Calu3 (cell line): ENCODE measurements at places on chromosomes 11 and 22. TPM values are rescaled to one million over a fixed set of nuclear protein-coding genes. Genes with fewer than 3 reads are reported as not detected.
A peak's percentile ranks its signal among the peaks of the same experiment; 100 is the strongest.

DNA sequence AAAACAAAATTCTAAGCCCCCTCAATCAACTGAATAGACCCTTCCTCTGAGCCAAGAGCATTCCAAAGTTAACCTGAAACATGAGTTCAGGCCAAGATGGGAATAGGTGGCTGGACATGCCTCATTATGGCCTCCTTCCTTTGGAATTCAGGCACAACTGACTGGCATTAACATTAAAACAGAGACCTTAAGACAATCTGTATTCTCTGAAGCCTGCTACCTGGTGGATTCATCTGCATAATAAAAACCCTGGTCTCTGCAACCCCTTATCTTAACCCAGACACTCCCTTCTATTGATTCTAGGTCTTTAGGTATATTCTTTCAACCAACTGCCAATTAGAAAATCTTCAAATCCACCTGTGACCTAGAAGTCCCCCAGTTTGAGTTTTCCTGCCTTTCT is 66.3 kb downstream of the JRKL start:
- no peak for DNase-seq

DNA sequence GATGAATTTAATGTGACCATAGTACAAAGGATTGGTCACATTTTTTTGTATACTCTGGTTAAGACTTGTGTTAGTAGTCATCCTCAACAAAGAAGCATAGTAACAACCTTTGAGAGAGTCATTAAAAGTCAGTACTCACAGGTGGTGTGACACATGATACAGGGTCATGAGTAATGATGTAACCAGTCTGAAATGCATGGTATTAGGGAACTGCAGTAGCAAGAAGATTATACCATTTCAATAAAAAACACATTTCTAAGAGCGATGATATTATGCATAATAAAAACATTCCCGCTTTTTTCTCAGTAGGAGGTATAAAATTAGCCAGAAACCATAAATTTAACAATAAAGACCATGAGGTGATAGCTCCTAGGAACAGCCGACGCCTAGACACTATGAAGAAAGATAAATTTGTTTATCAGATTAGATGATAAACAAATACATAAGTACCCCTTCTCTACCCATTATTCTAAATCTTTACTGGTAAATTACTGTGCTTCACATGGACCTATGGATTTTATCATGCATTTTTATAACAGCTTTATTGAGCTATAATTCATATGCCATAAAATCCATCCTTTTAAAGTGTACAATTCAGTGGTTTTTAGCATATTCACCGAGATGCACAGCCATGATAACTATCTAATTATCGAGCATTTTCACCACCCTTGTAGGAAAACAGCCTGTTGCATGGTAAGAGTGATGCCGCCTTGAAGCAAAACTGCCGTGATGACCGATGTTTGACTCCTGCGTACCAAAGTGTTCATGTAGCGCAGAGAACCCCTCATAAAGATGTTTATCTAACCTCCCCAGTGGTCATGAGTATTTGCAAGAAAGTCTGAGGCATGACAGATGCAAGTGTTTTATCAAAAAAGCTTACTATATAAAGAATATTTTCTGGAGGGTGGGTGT is 41.8 kb downstream of the TMPRSS5 start:
- DNase-seq = peak; percentile 23

GRCh38 chr11:130580372-130580771 is 131.9 kb downstream of the ADAMTS15 start:
- peak; percentile 54 for DNase-seq

DRD4 gene
- 1.3 TPM in 2 replicates for total RNA-seq

PDGFD gene
- total RNA-seq = 5.1 and 7.2 TPM in 2 replicates

DNA sequence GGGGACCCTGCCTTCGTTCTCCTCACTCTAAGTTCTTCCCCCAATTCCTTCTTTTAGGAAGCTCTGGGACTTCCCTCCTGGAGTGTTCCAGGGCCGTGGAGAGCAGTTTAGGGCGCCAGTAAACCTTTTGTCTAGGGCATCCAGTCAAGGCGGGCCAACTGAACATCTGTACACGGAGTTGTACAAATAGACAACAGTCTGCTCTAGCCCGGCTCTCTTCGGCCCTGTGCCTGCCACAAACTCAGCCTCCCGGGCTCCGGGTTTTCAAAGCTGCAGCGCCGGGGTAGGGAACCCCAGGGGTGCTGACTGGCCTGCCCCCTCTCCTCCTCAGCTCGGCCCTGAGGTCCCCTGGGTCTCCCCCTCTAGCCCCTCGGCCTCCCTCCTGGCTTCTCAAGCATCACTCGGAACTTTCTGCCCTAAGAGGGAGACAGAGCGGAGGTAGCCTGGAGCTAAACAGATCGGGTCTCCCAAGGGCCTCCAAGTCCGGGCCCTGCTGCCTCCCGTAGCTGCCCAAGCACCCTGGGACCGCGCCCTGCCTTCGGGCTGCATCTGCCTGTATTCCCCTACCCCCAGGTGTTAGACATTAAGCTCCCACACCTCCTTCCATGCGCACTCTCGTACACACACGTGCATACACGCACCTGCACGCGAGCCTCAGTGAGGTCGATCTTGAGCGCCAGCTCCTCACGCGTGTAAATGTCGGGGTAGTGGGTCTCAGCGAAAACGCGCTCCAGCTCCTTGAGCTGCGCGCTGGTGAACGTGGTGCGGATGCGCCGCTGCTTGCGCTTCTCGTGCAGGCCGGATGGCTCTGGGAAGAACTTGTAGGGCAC is 3.3 kb downstream of the PHOX2A start:
- DNase-seq = no peak

GRCh38 chr11:37861671-37862070 is 1263.6 kb upstream of the RAG2 start:
- no peak for DNase-seq

- no peak for DNase-seq
These were observed 283.9 kb upstream of the CNTN5 start for GRCh38 chr11:98736833-98737232.

BTG4 gene
- not detected in 2 replicates for total RNA-seq

SYCE3 gene
- not detected in 2 replicates for total RNA-seq

GRCh38 chr11:33507967-33508366 is 192.7 kb downstream of the C11orf91 start:
- DNase-seq = peak; percentile 6

MAJIN gene
- 0.56 TPM in 1 of 2 replicates, not detected in the other for total RNA-seq

REXO2 gene
- 69.1 and 74.2 TPM in 2 replicates for total RNA-seq

DNA sequence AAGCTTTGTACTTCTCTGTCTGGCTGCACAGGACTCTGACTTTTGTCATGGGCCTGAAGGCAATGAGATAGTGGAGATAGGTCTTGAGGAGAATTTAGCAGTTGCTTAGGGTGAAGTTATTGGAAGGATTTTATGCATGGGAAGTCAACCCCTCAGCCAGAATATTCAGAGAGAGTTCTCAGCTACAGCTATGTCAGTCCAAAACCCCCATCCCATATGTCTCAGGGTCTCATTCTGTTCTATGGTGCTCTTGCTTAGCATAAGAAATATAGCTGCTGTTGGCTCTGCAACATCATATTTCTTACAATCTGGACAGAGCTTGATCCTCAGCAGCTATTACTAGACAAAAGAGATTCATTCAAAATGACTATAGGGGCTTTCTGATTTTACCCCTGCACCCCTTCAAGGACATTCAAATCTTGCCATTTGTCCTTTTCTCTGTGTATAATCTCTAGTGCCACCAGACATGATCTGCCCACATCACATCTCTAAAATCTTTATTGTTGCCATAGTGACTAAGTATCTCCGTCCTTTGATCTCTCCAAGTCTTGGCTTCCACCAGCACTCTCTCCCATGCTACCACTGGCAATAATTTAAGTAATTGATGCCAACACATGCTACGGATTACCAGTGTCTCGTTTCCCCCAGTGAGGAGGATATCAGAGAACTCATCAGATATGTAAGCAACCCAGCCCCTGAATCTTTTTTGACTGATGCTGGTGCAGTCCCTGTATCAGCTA is 327.1 kb upstream of the ISX start:
- DNase-seq = no peak

SMIM35 gene
- total RNA-seq = not detected in 2 replicates

DNA sequence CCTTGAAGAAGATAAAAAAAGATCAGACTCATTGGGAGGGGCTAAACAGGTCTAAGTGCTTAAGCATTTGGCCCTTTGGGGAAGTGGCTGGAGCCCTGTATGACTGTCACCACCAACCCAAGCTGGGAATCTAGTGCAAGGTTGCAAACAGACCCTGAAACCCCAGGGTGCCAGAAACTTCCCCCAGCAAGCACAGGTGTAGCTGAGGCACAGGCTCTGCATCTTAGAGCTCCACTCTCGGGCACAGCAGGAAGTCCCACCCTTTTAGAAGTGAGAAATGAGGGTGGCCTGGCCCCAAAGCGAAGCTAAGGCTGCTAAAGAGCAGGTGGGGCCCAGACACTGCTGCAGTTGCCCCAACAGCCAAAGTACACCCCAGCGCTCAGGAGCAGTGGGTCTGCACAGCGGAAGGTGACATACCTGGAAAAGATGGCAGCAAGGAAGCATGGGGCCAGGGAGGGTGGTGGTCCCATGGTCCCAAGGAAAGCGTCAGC is 5.8 kb upstream of the KDM2A start:
- DNase-seq = no peak

DNA sequence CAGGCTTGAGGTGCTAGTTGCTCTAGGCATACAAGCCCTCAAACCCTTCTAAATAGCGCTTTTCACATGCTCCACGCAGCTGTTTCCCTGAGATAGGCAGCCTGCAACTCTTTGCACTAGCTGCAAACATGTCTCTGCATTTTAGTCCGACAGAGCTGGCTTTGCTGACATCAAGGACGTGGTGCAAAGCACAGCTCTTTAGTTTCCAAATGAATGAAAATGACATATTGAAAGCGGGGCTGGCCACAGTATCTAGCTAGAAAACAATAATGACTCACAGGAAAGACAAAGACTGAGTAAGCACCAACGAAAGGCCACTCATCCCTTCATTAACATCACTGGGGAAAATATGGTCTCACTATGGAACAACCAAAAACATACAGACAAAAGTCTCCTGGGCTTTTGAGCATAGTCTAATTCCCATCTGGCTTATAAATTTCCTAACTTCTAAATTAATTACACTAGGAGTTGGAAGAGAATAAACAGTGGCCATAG is 15.3 kb upstream of the ZC3H12C start:
- no peak for DNase-seq

DNA sequence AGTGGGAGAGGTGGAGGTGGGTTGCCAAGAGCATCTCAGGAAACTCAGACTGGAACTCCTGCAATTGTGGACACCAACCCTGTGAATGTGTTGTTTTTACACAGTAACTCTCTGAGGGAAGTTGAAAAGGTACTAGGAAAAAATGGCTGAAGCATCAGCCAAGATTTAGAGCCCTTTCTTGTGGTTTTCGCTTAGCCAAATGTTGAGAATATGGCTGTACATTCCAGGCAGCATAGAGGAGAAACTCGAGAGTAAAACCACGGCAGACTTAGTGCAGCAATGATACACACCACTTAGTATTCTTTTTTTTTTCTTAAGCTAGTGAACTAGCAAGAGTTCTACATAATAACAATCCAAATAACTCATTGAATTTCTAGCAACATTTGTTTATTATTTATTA is 309.7 kb upstream of the MTNR1B start:
- no peak for DNase-seq

DNA sequence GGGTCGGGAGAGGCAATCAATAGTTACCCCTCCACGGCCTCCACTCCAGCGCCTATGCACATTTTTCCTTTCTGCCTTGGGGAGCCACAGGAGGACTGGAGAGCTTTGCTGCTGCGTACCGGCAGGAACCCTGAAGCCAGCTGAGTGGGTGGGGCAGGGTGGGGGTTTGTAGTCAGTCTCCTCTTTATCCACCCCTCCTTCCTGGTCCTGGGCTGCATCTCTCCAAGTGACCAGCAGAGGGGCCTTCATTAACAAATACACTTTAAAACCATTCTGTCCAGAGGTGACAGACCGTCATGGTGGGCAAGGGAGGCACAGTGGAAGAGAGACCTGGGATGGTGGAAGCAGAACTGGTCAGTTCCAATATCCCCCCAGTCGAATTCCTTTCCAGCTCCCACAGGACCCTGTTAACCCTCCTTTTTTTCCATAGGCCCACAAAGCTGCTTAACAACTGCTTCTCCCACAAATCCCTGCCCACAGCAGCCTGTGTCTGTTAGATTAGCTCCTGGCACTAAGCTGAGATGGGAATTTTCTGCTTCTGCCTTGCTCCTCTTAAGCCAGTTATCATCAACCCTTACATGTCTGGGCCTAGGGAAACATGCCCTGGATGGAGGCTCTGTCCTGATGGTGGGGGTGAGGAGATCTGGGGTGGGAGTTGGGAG is 3.9 kb upstream of the ABCG4 start:
- peak; percentile 59 for DNase-seq

- peak; percentile 80 for DNase-seq
These were observed 11.2 kb upstream of the BIRC3 start for GRCh38 chr11:102306048-102306597.

DNA sequence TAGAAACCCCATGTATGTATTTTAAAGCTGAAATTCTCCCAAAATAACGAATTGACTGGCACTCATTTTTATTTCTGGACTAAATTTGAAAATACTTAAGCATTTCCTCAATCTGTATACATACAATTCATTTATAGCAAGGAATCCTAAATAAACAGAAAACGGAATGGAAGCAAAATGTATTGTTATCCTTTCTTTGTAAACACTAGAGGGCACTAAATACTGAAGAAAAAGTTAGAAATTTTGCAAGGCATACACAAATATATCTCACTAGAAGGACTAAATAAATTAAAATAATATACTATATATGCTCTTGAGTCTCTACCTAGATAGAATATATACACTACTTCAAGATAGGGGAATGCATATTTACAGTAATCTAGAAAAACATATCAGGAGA is 23.1 kb upstream of the ANO5 start:
- DNase-seq = no peak
